Liver (tissue), 10 donors: ENCODE measurements at places on chromosomes 7 and 10.

DNA sequence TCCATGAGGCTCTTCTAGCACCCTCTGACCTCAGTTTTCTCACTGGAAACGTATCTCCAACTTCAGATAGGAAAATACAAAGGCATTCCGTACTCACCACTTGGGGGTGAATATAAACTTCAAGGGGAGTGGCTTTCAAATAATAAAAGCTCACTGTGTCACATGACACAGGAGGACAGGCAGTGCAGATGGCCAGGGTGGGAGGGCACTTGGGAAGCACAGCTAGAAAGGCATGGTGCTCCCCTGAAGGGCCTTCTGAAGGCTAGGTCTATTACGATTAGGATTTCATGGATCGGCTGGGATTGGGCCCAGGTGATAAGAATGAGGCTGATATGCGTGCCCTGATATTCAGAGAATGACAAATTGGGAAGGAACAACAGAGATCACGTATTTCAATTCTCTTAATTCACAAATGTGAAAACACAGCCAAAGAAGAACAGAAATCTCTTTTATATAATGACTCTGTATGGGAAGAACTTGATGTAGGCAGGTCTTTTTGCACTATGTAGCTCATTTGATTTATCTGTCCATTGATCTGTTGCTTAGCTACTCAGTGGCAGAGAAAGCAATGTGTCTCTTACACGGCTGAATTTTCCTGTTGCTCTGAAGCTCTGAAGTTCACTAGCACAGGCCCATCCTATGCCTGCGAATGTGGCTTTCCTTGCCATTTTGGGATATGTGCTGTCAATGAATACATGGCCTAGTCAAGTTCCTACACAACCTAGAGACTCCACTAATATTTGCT, 83.0 kb downstream of the BEND7 start:
- no peak for DNase-seq

GRCh38 chr10:14565199-14565598, 209.5 kb downstream of the FAM107B start:
- DNase-seq: no peak

- no peak for DNase-seq
Measured at GRCh38 chr7:2810682-2811415, 33.3 kb downstream of the GNA12 start.

DNA sequence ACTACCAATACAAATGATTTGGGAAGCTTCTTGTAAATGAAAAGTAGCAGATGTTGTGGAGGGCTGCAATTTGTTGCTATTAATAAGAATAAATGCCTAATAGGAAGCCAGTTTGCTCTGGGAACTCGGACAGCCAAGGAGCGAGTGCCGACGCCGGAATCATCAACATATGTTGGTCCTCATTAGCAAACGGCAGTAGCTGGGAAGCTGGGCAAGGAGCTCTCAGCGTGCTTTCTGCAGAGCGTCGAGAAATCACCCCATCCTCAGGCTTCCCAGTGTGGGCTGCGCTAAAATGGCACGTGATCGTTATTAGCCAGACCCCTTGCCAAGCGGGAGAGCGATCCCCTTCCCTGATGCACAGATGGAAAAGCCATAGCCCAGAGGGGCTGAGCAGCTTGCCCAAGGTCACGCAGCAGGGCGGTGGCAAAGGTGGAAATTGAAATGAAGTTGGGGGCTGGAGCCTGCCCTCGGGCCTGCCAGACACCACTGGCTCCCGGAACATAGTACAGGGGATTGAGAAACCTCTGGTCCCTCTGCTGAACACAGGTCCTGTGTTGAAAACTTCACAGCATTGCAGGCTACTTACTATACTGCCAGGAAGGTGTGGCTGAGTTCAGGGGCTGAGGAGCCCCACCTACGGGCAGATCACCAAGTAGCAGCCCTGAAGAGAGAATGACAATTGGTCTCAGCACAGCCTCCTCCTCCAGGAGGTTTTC, 326.9 kb downstream of the PLXNA4 start:
- DNase-seq: no peak

DNA sequence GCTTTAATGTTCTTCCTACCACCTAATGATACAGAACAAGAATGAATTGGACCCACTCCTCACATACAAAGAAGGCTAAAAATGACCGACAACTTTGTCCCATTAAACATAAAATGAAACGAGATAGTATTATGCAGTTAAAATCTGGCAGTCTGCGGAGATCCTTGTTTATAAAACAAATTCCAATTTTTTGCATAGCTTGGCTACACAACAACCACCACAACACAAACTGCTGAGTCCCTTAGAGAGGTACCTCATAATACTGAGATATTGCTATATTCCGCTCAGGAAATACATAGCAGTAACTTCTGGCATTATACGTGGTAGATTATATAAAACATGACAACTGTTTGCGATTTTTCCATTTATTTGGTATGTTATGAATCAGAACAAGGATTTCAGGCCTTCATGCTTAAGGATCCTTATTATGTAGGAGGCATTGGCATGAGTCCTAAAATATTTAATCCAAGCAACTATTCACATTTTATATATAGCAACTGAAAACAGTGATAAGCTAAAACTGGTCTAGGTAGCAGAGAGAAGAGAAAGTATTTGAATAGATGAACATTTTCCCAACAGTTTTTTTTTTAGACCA, 96.0 kb downstream of the ANK3 start:
- no peak for DNase-seq

GRCh38 chr7:140155428-140155827, 21.4 kb downstream of the KDM7A start:
- DNase-seq: no peak

GRCh38 chr7:138169441-138169851, 93.2 kb downstream of the AKR1D1 start:
- no peak for DNase-seq

DNA sequence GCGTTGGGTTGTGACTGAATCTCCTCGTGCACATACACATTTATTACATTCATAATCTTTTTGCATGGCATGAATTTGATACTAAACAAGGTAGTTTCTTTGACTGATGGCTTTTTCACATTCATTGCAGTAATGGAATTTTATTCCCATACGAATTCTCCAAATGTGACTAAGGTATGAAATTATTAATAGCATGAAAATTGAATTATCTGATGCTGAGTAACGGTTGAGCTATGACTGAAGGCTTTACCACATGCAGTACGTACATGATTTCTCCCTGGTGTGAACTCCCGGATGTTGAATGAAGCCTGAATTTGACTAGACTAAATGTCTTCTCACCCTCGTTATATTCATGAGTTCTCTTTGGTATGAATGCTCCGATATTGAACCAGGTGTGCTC, 104.4 kb upstream of the C1GALT1 start:
- DNase-seq: no peak

DNA sequence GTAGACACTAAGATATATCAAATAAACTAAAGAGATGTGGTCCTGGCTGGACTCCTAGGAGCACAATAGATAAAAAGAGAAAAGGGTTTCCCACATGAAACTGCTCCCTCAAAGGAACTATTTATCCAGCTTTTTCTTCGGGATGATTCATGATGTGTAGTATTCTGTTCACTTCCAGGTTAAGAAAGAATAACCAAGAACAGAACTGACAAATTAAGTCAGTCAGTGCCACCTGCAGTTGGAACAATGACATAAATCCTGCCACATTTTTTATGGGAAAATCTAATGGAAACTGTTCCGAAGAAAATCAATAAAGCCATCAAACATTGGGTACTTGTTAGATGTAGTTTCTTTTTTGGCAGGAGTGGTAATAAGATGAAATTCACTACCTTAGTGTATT, 87.1 kb downstream of the POLR1F start:
- DNase-seq: no peak

DNA sequence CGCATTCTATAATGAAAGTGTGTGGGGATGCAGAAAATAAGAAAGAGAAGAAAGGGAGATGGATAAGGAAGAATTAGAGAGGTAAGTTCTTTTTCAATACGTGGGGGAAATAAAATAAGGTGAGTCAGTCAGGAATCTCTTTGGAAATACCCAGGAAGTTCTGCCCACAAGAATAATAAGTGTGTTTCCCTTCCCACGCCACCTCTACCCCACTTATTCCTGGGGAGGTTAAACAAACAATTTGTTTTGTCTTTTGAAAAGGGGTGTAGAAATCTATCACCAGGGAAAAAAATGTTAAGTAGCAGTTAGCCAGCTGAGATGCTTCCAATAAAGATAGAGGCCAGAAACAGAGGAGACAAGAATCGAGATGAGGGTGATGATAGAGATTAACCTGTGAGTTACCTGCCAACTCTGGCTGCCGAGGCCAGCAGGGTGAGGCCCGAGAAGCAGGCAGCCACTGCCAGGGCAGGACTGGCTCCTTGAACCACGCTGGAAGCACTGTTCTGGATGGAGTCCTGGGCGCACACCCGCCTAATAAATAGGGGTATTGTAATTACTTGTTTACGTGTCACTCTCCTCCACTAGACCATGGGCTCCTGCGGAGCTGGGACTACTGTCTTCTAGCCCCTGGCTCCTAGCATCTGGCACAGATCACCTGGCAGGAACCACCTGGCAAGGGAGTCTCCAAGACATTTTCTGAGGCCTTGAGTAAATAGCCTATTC, 191.3 kb downstream of the FGFR2 start:
- DNase-seq: no peak

- DNase-seq: no peak
Measured at GRCh38 chr7:14207138-14207537, 217.7 kb upstream of the ETV1 start.
